ENCODE measurements at places on chromosomes 16 and 17. TPM values are rescaled to one million over a fixed set of nuclear protein-coding genes. Genes with fewer than 3 reads are reported as not detected.

DNA sequence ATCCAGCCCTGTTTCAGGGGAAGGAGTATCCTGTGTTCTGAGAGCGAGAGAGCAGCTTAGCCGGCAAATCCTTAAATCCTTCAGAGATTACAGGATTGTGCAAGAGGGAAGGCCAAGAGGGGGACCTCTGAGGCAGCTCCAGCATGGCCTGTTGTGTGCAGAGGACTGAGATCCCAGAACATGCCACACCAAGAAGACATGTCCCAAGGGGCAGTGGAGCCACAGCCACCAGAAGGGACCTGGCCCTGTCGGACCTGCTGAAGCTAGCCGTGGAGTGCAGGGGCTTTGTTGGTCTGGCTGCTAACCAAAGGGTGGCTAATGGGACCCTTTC lies 1.6 kb upstream of the MRC2 start:
- no peak overlapping the region for H3K27ac ChIP-seq
- no peak overlapping the region for H3K4me3 ChIP-seq
- H3K27me3 ChIP-seq = no peaks in the 10 kb centered on the region
- DNase-seq = no peak

GRCh38 chr17:41617698-41618097 lies 5.1 kb upstream of the KRT16 start:
- H3K4me1 ChIP-seq = no peaks in the 10 kb centered on the region
- no peak overlapping the region for H3K27ac ChIP-seq
- no peaks in the 10 kb centered on the region for H3K27me3 ChIP-seq
- H3K36me3 ChIP-seq = no peaks in the 10 kb centered on the region

GRCh38 chr16:86033016-86033474 lies 134.1 kb downstream of the IRF8 start:
- H3K4me1 ChIP-seq = no peaks in the 10 kb centered on the region
- DNase-seq = no peak
- no peaks in the 10 kb centered on the region for H3K27me3 ChIP-seq
- H3K36me3 ChIP-seq = no peaks in the 10 kb centered on the region
- no peak overlapping the region for H3K27ac ChIP-seq

The PRR15L gene
- total RNA-seq = 1.2 TPM

Data from right atrium auricular region (tissue), 2 donors.